EH (cell line): ENCODE measurements at places on chromosomes 13 and 19.

DNA sequence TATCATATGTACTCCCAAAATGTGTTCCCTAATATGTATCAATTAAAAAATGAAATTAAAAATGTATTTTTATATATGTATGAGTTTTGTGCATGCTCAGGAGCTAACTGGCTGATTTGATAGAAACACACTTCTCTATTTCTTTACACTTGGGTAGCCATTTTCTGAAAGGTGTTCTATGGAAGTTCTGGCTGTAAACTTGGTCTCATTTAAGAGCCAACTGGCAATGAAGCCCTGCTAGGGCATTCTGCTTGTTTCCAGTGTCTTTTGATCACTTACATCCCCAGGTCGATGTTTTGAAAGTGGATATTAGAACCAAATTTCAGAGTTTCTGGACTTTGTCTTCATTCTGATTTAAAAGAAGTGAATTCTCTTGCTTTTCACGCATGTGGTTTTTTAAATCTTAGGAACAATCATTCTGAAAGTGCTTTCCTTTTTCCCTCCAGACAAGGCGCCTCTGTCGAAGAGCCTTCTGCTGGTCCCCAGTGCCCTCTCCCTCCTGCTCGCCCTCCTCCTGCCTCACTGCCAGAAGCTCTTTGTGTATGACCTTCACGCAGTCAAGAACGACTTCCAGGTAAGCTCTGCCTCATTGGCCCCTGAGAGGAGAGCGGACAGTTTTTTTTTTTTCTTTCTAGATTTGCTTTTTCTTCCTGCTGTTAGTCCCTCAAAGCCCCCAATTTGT, 20.1 kb downstream of the GPR18 start:
- no peak for DNase-seq

GRCh38 chr13:91166714-91167511, 180.6 kb upstream of the MIR17HG start:
- DNase-seq = no peak

GRCh38 chr13:113648216-113648610, 9.8 kb downstream of the ATP4B start:
- DNase-seq = no peak

GRCh38 chr13:24625870-24626849, 54.0 kb upstream of the ATP12A start:
- DNase-seq = no peak

DNA sequence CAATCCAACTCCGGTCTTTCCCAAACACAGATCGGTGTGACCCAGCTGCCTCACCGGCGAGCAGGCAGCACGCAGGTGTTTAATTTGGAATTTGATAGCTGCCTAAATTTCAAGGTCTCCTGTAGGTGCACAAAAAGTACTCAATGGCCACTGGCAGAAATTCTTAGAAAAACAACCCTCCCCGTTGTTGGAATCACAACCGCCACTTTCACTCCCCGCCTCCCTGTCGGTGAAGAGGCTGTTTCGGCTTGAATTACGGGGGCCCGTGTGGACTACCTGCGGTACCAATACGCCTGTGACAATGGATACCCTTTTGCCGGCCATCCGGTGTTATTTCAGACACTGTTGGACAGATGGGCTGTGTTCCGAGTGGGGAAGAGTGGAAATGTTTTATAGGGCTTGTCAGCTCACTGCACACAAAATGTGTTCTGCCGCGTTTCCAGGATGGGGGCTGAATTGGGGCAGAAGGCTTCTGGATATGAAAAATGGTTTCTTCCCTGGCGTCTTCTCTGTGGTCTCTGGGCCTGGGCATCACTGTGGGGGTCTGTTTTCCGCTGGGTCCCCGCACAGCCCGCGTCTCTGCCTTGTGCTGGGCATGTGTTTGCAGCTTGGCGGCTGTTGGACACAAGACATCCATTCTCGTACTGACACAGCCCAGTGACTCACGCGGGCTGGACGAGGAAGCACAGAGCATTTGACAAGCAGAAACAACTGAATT, 45.4 kb downstream of the ZIC5 start:
- peak; percentile 21 for DNase-seq
